Anterior cingulate cortex (tissue), 58 donors: ENCODE measurements at places on chromosomes 3 and 15.

GRCh38 chr3:11632564-11632963, 11.2 kb downstream of the VGLL4 start:
- DNase-seq, result no peak

DNA sequence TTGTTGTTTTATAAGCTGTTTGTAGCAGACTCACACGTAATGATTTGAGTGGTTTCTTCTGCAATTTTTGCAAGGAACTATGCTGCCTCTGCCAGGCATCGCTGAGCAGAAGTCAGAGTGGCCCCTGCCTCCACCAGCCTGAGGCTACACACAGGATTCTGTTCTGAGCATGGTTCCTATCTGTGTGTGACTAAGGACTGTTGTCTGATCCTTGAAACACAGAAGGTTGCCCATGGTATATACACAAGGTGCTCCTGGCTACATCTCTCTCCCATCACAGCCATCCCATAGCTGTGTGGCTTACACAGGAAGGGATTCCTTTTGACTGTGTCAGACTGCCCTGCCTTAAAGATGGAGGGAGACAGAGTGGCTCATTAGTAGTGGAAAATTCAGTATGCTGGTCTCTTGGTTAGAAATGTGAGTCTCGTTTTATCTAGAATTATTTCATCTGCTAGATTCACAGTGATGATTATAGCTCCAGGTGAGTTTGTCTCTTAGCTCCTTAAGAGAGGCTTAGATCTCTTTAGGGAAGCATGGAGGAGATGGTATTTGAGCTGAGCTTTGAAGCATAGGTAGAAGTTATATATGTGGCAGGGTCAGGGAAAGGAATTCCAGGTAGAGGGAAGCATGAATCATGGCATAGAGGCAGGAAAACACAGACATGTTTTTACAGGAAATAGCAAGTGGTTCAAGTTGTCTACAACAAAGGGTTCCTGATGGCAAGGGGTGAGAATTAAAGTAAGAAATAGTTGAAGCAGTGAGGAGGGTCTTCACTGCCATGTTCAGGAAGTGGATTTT, 37.5 kb downstream of the SNAPC5 start:
- no peak for DNase-seq

DNA sequence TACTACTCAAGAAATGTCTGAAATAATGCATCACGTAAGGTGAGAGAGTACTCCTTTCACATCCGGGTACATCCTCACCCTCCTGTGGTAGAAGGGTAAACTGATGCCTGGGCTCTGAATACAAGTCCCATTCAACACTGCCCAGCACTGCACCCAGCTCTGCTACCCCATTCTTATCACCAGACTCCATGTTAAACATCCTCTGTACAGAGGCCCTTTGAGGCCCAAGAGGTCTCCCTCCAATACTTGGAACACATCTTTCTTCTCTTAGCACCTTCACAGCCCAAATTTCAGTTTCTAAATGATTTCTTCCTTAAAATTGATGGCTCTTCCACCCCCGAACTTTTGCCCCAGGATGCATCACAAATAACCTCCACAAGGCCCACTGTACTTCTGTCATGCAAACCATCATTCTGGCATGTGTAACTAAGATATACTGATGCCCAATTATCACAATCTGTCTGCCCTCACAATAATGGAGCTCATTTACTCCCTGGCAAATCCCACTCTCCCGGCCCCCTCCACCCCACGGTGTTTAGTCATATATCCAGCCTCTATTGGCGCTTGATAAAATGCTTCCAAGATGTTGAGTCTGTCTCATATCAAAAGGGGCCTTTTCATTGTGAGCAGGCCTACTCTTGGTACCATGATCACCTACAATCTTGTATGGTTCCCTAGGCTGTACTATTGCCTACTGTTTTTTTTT, 12.6 kb upstream of the GPX1 start:
- DNase-seq, result no peak

GRCh38 chr15:33742800-33743199, 225.5 kb upstream of the CHRM5 start:
- no peak for DNase-seq

DNA sequence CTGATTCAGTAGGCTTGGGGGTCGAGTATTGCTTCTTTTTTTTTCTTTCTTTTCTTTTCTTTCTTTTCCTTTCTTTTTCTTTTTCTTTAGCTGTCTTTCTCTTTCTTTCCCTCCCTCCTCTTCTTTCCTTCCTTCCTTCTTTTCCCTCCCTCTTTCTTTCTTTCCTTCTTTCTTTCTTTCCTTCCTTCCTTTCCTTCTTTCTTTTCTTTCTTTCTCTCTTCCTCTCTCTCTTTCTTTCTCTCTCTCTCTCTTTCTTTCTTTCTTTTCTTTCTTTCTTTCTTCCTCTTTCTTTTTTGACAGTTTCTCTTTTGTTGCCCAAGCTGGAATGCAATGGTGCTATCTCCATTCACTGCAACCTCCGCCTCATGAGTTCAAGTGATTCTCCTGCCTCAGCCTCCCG, 36.0 kb downstream of the TM4SF4 start:
- DNase-seq, result no peak
